ENCODE measurements at places on chromosomes 2 and 18.

GRCh38 chr18:42742969-42743368 lies 372.5 kb downstream of the RIT2 start:
- DNase-seq = no peak

DNA sequence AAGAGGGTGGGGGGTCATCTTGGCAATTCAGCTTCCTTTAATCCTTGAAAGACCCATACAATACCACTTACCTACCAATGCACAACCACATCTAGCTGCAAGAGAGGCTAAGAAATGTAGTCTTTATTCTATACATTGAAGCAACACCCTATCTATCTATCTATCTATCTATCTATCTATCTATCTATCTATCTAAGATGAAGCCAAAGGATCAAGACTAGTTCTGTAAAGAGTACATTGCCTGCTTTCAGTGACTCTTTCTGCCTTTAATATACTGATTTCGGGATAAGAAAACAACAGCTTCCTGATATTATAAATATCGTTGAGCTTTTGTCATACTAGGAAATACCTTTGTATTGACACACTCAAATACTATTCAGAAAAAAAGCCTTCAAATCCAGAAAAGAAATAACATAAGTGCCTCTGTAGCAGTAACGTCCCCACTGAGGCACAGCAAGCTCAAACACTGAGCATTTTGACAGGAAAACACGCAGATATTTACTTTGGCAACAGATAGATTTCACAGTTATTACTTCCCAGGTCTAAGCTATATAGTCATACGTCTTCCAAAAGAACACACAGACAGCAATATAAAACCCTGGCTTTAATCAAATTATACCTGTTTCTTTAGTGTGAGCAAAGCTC lies 139.4 kb upstream of the SERTAD2 start:
- no peak for DNase-seq

DNA sequence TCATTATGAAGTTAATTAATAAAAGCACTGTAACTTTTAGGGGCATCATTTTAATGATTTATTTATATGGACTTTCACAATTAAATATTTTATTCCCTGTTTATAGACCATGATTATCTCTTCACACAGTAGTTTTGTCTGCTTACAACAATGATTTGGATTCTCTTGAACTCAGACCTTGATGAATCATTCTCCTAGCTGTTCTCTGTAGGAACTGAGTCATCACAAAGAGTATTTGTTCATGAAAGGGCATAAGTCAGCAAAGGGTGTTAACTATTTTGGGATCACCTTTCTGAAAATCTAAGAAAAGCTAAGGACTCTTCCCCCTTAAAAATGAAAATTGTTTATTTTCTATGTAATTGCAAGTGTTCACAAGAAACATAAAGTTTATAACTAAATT lies 461.1 kb upstream of the UBE2E3 start:
- no peak for DNase-seq

- peak; percentile 79 for DNase-seq
Observed at GRCh38 chr2:235026649-235027557, 75.1 kb downstream of the SH3BP4 start.

DNA sequence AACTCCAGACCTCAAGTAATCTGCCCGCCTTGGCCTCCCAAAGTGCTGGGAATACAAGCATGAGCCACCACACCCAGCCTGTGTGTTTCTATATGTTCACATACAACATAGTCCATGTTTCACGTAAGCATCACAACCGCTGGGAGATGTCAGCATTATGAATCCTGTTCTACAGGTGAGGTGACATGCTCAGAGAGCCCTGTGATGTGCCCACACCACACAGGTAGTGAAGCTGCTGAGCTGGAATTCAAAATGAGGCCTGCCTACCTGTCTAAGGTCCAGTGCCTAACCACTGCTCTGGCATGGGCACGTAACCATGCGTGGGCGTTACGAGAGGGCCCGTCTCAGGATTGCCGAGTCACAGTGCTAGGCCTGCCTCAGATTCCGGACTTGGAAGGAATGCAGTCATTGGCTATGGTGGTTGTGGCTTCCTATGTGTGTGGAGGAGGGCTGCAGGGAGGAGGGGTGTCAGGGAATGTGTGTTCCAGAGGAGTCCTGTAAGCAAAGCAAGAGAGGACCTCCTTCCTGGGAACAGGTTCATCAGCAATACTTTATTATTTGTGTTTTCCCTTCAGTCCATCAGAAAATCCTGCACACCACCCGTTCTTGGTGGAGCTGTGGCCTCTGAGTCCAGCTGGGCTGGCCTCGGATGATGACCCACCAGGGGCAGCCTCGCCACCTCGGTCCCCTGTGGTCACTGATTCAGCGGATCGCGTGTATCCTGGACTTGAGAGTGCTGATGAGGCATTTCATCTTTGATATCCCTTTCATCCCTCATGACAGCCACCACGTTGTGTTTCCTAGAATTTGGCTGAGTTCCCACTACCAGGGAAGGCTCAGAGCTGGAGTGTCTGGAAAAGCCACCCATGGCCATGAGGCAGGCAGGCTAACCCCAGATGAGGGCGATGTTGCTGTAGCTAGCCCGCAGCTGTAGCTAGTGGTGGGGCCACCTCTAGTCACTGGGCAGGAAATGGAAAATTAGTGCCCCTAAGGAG lies 31.1 kb downstream of the HK2 start:
- DNase-seq = peak; percentile 68

- no peak for DNase-seq
Observed at GRCh38 chr2:102130647-102130991, 11.9 kb upstream of the IL1R1 start.

DNA sequence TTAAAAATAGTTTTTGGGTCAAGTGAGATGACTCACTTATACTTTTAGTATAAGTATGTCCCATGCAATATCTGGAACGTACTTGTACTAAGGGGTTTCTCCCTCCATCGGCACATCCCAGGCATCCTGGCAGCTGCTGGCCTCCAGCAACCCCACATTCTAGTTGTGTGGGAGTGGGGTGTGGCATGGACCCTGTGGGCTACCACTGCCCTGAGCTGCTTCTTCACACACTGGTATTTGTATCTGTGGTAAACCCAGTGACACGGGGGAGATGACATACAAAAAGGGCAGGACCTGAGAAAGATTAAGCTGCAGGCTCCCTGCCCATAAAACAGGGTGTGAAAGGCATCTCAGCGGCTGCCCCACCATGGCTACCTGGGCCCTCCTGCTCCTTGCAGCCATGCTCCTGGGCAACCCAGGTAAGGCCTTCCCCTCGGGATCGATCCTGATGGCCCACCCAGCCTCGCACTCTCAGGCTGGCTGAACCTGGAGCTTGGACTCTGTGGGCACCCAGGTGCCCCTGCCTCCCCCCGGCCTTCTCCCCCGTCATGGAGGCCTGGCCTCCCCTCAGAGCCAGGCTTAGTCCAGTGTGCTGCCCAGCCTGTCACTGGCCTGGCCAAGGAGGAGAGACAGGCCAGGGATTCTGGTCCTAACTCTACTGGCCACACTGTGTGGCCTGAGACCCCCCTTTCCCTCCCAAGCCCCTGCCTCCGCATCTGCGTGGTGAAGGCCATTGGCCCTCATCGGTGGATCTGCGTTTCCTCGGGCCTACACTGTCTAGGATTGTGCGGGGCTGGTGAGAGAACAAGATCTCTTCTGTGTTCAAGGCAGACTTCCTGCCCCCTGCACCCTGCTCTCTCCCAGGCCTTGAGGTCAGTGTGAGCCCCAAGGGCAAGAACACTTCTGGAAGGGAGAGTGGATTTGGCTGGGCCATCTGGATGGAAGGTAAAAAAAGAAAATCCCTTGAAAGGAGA lies at the start of gene GNLY:
Gene GNLY (plus strand): TSS at position 307 of the 974 bp plus-strand sequence. CDS start 61 bp downstream, at position 368.
- DNase-seq = no peak

DNA sequence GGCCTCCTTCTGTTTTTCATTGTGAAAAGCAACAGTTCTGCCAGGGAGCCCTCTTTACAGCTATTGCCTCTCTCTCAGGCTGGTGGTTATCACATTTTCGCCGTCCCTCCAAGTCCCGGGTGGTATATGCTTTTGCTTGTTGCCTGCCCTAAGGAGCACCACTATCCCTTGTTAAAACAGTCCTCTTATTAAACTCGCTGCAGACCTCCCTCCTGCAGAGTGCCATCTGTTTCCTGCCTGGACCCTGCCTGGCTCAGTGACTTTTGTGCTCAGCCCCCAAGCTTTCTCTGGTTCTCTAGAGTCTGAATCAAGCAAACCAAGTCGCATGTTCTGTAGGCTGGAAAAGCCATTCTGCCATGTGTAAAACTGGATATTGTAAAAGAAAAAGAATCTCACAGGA lies 72.1 kb upstream of the FHL2 start:
- DNase-seq = no peak

DNA sequence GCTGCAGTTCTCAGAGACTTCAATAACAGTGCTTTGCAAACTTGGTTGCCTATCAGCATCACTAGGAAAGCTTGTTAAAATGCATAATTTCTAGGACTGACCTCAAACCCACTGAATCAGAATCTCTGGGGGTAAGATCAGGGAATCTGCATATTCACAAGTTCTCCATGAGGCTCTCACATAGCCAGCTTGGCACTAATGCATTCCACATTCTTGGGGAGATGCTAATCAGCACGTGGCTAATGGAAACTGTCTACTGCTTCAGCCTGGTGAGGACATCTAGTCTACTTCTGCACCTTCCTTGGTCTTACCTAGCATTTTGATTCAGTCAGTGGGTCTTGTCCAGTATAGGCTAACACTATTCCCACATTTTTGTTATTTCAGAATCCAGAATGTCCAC lies 56.3 kb downstream of the RBKS start:
- peak; percentile 85 for DNase-seq

- DNase-seq = no peak
Observed at GRCh38 chr2:121334581-121335293, 49.7 kb upstream of the TFCP2L1 start.

DNA sequence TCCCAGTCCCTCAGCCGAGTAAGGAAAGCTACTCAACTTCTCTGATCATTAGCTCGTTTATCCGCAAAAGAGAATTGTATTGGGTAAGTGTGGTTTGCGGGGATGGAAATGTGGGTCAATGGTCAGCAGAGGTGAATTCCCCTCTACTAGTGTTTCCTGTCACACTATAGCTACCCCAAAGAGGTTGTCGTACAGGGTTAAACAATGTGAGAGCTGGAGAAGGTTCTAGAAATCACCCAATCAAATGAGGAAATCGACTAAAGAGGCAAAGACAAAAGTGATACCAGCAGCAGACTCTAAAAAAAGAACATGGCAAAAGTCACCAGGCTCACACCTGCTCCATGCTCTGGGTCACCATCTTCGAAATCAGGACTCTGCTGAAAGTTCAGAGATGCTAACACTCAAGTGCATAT lies 144.7 kb upstream of the ITGA4 start:
- no peak for DNase-seq

GRCh38 chr2:240393831-240394410 lies 41.5 kb upstream of the GPC1 start:
- DNase-seq = no peak

DNA sequence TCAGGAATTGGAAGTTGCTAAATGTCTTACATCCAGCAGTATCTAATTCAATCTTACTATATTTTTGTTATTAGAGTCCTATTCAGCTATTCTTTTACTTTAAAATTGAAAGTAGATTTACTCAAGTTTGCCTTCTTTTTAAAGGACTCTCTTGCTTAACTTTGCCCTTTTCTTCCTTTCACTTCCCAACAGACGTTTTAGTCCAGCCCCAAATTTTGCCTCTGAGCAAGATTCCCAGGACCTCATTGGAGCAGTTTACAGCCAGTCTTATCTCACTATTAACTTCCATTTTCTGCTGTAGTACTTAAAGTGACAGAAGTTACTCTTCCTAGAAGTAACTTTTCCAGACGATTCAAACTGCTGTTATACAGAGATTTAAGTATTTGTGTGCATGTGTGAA lies 1.7 kb upstream of the PRKD3 start:
- peak; percentile 37 for DNase-seq

DNA sequence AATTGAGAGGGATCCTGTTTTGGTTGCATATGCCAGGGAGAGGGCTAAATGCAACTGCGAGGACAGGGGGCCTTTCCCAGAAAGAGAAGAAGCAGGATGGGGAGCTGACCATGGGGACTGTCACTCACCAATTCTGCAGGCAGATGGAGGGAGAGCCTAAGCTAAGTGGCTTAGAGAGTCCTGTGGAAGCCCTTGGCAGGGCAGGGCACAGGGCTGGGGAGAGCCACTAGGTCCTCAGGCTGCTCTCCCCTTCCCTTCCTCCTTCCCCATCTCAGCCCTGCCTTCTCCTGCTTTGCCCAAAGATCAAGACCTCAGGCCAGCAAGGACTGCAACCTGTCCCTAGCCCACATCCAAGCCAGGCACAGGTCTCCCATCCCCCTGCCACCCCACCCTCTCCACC lies 24.4 kb upstream of the CATIP start:
- no peak for DNase-seq

DNA sequence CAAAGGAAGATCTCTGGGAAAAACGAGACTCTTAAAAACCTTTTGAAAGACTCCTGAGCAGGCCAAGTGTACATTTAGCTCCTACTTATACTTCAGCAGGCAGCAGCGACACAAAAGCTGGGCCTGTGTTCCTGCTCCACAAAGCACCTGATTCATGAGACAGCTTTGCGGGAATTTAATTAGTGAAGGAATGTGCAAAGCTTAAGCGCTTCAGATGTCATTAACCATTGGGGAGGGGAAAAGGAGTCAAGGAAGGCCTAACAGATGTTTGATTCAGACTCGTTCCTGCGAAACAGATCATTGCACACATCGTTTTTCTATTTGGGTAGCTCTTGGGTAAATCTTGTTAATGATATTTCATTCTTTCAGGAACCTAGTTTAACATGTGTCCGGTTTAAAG lies 125.9 kb downstream of the MAIP1 start:
- DNase-seq = peak; percentile 60

DNA sequence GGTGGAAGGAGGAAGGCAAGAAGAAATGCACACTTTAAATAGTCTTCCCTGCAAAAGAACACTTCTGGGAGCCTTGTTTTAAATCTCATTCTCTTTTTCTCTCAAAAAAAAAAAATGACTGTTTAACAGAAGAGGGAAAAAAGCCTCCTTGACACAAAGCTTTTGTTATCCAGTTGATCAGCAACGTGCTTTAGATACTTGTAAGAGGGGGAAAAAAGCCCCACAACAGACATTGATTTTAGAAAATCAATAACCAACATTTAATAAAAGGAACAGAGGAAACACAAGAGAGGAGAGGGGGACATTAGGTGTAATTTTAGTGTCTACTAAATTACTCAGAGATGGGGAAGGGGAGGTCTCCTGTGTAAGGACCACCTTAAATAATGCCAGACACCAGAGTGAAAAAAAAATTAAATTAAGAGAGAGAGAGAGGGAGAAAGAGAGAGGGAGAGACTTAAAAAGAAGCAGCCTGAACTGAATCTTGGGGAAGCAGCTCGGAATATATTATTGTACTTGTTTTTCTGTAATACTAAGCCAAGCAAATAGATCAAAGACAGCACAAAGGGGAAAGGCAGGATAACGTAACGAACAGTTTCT lies 4.7 kb downstream of the ZEB2 start:
- DNase-seq = no peak

GRCh38 chr2:181178130-181178529 lies 197.7 kb downstream of the UBE2E3 start:
- DNase-seq = no peak

- peak; percentile 61 for DNase-seq
Observed at GRCh38 chr2:202377207-202377761, 1.2 kb downstream of the BMPR2 start.

- peak; percentile 62 for DNase-seq
Observed at GRCh38 chr2:191637182-191638078, 40.5 kb upstream of the NABP1 start.

- no peak for DNase-seq
Observed at GRCh38 chr18:45788861-45789260, 36.6 kb upstream of the SIGLEC15 start.
